Mesenchymal stem cell (in vitro differentiated cells and primary cell): ENCODE measurements at places on chromosomes 7 and 10.

DNA sequence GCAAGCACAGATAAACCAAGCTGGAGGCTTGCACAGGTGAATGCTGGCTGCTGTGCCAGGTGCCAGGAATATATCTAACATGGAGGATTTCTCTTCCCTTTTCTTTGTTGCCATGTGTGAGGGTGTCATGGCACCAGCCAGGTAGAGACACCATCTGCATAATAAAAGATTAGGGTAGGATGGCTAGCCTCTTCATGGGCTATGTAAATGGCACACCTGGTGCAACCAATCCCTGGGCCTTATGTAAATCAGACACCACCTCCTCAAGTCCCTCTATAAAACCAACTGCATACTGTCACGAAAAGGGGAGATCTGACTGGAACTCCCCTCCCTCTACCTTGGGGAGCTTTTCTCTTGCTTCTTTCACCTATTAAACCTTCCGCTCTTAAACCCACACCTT is 322.5 kb upstream of the POM121L12 start:
- peaks cover 2% of the 10 kb centered on the region for H3K4me1 ChIP-seq
- no peak for DNase-seq
- no peak overlapping the region for H3K27ac ChIP-seq
- no peaks in the 10 kb centered on the region for H3K27me3 ChIP-seq

DNA sequence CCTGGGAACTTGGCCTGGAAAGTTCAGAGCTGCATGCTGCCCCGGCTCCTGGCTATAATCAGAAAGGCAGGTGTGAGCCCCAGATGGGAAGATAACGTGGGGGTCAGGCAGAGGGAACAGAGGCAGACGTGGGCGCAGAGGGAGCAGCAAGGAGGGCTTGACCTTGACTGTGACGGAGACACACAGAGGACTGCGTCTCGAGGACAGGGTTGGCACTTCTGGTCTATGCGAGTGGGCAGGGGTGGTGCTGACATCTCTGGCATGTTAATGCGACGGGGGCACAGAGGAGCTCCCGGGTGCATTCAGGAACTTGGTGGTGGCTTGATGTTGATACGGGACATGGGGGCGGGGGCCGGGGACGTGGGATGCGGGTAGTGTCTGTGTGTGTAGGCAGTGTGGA is 232.1 kb upstream of the GRB10 start:
- H3K36me3 ChIP-seq = no peaks in the 10 kb centered on the region
- H3K4me1 ChIP-seq = peaks cover 15% of the 10 kb centered on the region

GRCh38 chr7:136601772-136602171 is 266.7 kb upstream of the CHRM2 start:
- H3K27ac ChIP-seq = no peak overlapping the region
- no peak overlapping the region for H3K4me3 ChIP-seq
- DNase-seq = no peak
- no peaks in the 10 kb centered on the region for H3K27me3 ChIP-seq
- no peaks in the 10 kb centered on the region for H3K36me3 ChIP-seq

DNA sequence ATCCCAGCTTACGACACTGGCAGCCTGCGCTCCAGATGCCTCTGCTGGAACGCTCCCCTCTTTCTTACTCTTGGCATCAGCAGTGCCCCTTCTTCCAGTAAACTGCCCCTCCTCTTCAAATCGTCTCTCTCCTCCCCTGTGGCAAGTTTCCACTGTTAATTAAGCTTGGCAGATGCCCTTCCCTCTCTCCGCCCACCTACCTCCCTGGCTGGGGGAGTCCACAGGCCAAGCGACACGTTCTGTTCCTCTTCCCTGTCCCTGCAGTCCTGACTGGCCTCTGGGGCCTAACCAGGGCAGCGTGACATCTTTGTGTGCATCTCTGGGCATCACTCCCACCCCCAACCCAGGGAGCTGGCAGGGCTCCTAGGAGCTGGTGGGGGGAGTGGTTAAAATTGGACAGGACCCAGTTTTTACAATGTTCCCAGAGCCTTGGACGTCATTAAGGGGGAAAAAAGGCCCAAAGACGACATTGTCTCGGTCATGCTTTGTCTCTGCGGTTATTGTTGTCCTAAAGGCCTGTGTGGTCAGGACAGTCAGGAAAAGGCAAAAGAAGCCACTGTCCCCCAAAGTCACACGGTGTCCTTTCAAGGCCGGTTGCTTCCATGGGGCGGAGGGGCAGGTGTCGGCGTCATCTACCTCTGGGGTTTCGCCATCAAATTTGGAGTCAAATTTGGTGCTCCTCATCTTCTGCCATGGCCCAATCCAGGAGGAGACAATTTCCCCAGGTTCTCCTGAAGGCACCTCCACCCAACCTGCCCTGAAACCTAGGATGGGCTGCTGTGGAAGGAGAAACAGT is 54.2 kb downstream of the DLG5 start:
- H3K4me3 ChIP-seq = no peak overlapping the region
- peaks cover 19% of the 10 kb centered on the region for H3K36me3 ChIP-seq
- no peak for DNase-seq
- no peak overlapping the region for H3K27ac ChIP-seq

- H3K36me3 ChIP-seq = no peaks in the 10 kb centered on the region
- DNase-seq = no peak
- H3K4me3 ChIP-seq = no peak overlapping the region
Measured at GRCh38 chr10:105359708-105360107, 718.6 kb downstream of the SORCS3 start.

DNA sequence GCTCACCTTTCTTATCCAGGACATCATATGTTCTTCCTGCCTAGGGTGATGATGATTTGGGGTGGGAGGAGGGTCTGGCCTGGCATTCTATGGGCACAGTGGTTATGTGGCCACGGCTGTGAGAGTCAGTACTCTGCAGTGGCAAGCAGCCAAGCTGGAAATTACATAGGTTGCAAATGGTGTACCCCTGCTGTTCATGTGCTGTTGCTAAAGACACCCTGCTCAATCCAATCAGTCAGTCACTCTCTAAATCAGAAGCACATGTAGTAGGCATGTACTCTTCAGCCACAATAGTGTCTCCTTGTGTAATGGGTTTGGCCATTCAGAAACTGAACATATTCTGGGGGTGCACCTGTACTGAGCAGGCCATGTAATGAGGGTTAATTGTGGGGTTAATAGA is 449.1 kb upstream of the ANKRD30A start:
- DNase-seq = no peak
- no peak overlapping the region for H3K27ac ChIP-seq
- H3K4me1 ChIP-seq = peaks cover 11% of the 10 kb centered on the region
- H3K27me3 ChIP-seq = no peaks in the 10 kb centered on the region

- H3K27ac ChIP-seq = no peak overlapping the region
- no peaks in the 10 kb centered on the region for H3K36me3 ChIP-seq
- no peak for DNase-seq
- H3K4me1 ChIP-seq = no peaks in the 10 kb centered on the region
Measured at GRCh38 chr10:61304746-61305145, 148.4 kb downstream of the TMEM26 start.

- no peak for DNase-seq
- H3K4me3 ChIP-seq = no peak overlapping the region
- no peak overlapping the region for H3K27ac ChIP-seq
- no peaks in the 10 kb centered on the region for H3K36me3 ChIP-seq
Measured at GRCh38 chr7:43110791-43111535, 1.5 kb upstream of the HECW1 start.

- H3K27ac ChIP-seq = no peak overlapping the region
- peaks cover 17% of the 10 kb centered on the region for H3K4me1 ChIP-seq
- H3K4me3 ChIP-seq = no peak overlapping the region
- peak; percentile 39 for DNase-seq
Measured at GRCh38 chr10:114343623-114344505, 60.4 kb downstream of the AFAP1L2 start.

GRCh38 chr7:132446666-132447278 is 129.5 kb downstream of the PLXNA4 start:
- DNase-seq = no peak
- no peaks in the 10 kb centered on the region for H3K27me3 ChIP-seq
- H3K4me1 ChIP-seq = no peaks in the 10 kb centered on the region
- H3K4me3 ChIP-seq = no peak overlapping the region

DNA sequence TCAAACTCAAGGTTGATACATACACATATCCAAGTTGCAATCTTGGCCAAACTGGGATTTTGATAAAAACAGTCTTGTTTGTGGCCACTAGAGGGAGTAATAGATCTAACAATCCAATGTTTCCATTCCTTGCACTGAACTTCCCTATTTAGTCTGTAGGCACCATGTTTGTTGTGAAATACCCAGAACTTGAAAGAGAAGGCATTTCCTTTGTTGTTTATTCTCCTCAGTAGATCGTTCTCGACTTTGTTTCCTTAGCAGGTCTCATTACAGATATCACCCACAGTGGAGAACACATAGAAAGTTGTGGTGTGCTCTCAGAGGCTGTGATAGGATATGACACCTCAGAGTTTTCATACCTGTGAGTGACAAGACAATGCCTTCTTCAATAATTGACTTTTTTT is 70.3 kb upstream of the MXI1 start:
- H3K27ac ChIP-seq = no peak overlapping the region
- no peaks in the 10 kb centered on the region for H3K4me1 ChIP-seq
- H3K4me3 ChIP-seq = no peak overlapping the region
- DNase-seq = peak; percentile 82
- peaks cover 52% of the 10 kb centered on the region for H3K36me3 ChIP-seq
- no peaks in the 10 kb centered on the region for H3K27me3 ChIP-seq

GRCh38 chr7:80392229-80393169 is 119.4 kb downstream of the GNAT3 start:
- no peak overlapping the region for H3K4me3 ChIP-seq
- H3K27ac ChIP-seq = no peak overlapping the region
- DNase-seq = peak; percentile 58

- H3K4me3 ChIP-seq = no peak overlapping the region
- H3K4me1 ChIP-seq = peaks cover 3% of the 10 kb centered on the region
- no peaks in the 10 kb centered on the region for H3K27me3 ChIP-seq
- H3K36me3 ChIP-seq = no peaks in the 10 kb centered on the region
Measured at GRCh38 chr10:17179002-17179401, 22.5 kb downstream of the TRDMT1 start.

DNA sequence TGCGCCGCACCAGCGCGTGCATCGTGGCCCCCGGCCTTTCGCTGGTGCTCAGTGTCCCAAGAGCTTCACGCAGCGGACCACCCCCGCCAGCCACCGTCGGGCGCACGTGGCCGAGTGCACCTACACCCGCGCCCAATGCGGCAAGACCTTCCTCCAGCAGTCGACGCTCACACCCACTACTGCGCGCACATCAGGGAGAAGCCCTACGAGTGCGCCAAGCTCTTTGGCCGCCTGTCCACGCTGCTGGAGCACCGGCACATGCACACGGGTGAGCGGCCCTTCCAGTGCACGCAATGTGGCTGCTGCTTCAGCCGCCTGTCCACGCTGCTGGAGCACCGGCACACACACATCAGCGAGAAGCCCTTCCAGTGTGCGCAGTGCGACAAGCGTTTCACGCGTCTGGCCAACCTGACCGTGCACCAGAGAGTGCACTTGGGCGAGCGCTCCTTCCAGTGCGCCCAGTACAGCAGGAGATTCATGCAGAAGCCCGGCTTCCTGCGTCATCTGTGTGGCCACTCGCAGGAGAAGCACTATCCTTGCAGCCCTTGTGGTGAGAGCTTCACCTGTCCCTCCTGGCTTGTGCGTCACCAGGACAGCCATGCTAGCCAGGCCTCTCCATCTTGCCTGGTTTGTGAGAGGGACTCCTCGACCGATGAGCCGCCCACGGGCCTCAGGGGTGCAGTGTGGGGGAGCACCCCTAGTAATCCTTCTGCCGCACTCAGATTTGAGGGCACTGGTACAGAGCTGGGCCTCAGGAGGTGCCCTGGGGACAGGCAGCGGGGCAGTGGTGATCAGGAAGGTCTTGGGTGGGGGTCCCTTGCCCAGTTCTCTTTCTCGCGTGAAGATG is 32.9 kb downstream of the ZNF783 start:
- no peak for DNase-seq
- H3K4me1 ChIP-seq = peaks cover 3% of the 10 kb centered on the region
- H3K27ac ChIP-seq = no peak overlapping the region
- no peak overlapping the region for H3K4me3 ChIP-seq
- H3K36me3 ChIP-seq = peaks cover 48% of the 10 kb centered on the region

- H3K36me3 ChIP-seq = no peaks in the 10 kb centered on the region
- H3K27me3 ChIP-seq = peaks cover 19% of the 10 kb centered on the region
- H3K27ac ChIP-seq = no peak overlapping the region
- no peak for DNase-seq
Measured at GRCh38 chr7:45236666-45237065, 79.1 kb downstream of the RAMP3 start.

DNA sequence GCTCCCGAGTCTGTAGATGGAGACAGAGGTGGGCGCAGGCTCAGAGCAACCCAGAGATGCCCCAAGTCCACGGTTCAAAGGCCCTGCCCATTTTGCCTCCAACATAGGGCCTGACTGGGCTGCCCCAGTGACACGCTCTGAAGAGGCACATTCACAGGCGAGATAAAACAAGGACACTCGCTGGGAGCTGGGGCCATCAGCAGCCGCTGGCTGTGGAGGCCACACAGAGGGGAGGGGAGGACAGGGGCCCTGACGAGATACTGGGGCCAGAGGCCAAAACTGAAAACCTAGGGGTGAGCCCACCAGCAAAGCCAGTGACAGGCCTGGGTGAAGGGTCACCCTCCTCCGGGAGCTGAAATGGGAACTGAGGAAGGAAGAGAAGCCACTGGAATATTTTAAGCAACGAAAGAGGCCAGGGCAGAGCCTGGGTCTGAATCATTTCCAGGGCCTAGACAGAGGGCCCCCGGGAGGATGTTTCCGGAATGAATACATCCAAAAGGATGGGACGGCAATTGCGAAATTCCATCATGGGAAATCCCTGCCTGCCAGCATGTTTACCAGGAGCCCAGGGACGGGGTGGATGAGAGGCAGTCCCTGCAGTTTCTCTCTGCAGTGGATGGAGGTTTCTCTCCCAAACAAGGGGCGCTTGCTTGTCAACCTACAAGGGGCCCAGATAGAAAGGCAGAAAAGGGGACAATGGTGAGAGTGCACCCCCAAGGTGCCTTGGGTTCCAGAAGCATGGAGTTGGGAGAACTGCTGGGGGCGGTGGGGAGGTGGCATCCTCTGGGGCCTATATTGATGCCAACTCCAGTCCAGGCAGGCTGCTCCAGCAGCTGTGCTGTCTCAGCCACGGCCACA is 29.0 kb upstream of the HSPA12A start:
- peak overlapping the region; percentile 81 for H3K27ac ChIP-seq
- H3K27me3 ChIP-seq = no peaks in the 10 kb centered on the region
- no peaks in the 10 kb centered on the region for H3K36me3 ChIP-seq
- DNase-seq = peak; percentile 97
- H3K4me1 ChIP-seq = peaks cover 39% of the 10 kb centered on the region
